Epithelial cell of proximal tubule (primary cell): ENCODE measurements at places on chromosomes 11 and 22. TPM values are rescaled to one million over a fixed set of nuclear protein-coding genes. Genes with fewer than 3 reads are reported as not detected.

The TSGA10IP gene
- total RNA-seq: not detected in 2 replicates

The PATE2 gene
- 0.07 TPM in 1 of 2 replicates, not detected in the other for total RNA-seq

The UCP3 gene
- 0.06 and 0.22 TPM in 2 replicates for total RNA-seq

The PTPRCAP gene
- 1.5 and 3.6 TPM in 2 replicates for total RNA-seq

The CELSR1 gene
- total RNA-seq: 33.7 and 85.0 TPM in 2 replicates

The GRAP2 gene
- total RNA-seq: 0.14 TPM in 1 of 2 replicates, not detected in the other

The NXPE1 gene
- total RNA-seq: not detected in 2 replicates

DNA sequence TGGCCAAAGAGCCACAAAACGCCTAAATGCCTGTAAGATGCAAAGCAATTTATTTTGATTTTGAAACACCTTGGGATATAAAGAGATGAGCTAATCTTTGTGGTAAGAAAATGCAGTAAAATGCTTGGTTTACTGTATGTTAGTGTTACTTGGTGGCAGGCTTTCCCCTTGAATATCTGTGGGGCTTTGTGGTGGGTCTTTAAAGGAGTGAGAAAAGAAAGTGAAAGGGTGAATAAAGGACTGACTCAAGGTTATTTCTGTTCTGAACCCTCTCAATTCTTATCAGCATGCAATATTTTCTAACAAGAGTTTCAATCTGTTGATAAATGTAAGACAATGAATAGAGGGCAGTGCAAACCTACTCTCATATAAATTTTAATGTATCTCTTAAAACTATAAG lies 1555.9 kb upstream of the RAG2 start:
- DNase-seq: no peak

DNA sequence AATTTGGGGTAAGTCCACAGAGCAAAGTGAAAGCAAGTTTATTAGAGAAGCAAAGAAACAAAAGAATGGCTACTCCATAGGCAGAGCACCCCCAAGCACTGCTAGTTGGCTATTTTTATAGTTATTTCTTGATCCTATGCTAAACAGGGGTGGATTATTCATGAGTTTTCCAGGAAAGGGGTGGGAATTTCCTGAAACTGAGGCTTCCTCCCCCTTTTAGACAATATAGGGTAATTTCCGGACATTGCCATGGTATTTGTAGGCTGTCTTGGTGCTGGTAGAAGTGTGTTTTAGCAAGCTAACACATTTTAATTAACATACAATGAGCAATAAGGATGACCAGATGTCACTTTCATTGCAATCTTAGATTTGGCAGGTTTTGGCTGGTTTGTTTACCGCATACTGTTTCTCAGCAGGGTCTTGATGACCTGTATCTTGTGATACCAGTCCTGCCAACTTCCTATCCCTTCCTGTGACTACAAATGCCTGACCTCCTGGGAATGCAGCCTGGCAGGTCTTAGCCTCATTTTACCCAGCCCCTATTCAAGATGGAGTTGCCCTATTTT lies 937 bp upstream of the C1QTNF6 start:
- DNase-seq: no peak

GRCh38 chr11:83895516-83895915 lies 609.3 kb upstream of the CCDC90B start:
- DNase-seq: peak; percentile 19

DNA sequence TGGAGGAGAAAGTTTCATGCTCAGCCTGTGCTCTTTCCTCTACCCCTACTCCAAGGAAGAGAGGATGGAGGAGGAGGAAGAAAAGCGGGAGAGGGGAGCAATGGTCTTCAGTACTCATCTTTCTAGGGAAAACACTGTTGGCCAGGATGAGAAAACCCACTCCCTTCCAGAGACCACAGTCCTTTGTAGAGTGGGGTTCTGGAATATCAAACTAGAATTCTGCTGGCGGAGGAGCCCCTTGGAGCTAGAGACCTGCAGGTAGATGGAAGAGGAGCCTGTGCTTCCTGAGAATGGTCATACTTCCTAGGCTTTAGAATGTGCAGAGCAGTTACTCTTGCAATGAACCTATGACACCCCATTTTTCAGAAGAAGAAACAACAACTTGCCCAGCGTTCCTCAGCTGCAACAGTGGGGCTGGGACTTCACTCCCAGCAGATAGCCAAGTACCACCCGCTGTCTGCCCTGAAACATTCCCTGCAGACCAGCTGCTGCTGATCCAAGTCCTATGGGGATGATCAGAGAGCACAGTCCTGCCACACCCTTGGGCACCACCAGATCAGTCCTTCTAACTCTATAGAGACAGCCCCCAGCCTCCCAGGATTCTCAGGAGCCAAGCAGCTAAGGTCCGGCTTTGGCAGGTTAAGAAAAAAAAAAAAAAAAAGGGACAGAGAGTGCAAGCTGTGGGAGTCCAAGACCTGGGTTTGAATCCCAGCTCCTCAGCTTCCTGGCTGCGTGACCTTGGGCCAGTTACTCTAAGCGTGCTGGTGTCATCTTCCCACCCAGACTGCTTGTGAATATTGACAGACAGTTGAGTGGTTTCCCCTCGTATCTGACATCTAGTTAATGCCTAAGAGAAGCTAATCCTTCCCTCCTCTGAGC lies 664 bp downstream of the PTGDR2 start:
- DNase-seq: no peak
